ENCODE measurements at places on chromosomes 11 and 22.
A peak's percentile ranks its signal among the peaks of the same experiment; 100 is the strongest.

DNA sequence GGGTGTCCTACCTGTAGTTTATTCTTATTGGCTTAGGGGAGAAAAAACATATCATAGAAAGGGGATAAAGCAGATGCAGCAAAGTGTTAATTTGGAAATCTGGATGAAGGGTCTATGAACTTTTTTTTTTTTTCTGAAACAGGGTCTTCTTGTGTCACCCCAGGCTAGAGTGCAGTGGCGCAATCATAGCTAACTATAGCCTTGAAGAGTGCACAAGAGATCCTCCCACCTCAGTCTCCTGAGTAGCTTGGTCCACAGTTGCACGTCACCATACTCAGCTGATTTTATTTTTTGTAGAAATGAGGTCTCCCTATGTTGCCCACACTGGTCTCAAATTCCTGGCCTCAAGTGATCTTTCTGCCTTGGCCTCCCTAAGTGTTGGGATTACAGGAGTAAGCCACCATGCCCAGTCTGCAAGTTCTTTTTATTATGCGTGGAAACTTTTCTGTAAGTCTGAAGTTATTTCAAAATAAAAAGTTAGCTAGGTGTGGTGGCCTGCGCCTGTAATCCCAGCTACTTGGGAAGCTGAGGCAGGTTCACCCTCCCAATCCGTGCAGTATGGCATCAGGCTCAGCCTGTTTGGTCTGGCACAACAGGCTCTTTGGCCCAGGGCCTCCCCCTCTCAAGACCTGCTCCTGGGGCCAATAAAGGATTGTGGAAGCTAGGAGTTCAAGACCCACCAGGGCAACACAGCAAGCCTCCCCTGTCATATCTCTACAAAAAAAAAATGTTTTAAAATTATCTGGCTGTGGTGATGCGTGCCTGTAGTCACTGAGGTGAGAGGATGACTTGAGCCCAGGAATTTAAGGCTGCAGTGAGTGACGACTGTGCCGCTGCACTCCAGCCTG lies 111.9 kb downstream of the MED15 start:
- H3K4me3 ChIP-seq, result no peak overlapping the region
- no peaks in the 10 kb centered on the region for H3K27me3 ChIP-seq
- H3K27ac ChIP-seq, result no peak overlapping the region
- H3K36me3 ChIP-seq, result no peaks in the 10 kb centered on the region

DNA sequence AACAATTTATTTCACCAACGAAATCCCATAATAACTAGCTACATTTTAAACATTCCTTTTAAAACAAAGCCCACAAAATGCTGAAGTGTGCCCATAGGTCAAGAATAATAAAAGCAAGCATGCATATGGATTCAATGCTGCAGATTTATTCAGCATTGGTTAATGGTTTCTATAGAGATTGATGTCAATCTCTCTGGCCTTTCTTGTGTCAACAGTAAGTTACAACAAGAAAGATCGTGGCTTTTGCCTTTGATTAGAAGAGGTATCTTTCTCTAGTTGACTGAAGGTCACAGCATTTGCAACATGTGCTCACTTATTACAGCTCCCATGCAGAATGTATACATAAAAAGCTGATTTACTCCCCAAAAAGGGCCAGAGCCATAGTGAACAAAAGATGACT lies 1.4 kb upstream of the SOX6 start:
- H3K36me3 ChIP-seq, result no peaks in the 10 kb centered on the region
- no peak overlapping the region for H3K27ac ChIP-seq
- no peaks in the 10 kb centered on the region for H3K4me1 ChIP-seq
- DNase-seq, result no peak
- H3K27me3 ChIP-seq, result no peaks in the 10 kb centered on the region

DNA sequence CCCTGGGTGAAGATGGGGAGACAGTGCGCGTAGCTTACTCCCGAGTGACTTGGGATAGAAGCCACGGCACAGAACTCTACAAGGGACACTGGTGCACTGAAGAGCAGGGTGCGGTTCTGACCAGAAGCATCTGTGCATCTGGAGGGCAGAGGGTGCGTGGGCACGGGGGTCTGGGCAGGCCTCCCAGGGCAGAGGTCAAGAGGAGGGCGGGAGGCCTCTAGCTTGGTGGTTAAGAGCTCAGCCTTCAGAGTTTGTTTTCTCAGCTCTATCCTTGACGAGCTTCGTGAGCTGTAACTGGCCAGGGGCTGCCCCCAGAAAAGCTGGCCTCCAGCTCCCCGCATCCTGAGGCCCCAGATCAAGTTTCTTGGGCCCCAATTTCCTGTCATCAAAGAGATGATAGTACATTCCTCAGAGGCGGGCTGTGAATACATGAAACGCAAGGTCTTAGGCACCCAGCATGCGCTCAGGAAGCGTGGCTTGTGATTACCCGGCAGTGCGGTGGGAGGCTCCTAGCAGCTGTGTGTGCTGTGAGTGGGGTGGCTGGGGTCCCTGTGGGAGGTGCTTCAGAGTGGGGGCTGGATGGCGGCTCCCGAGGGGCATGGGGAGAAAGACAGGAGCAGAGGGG lies 6.0 kb upstream of the BID start:
- H3K36me3 ChIP-seq, result no peaks in the 10 kb centered on the region
- no peak overlapping the region for H3K4me3 ChIP-seq
- no peak for DNase-seq

GRCh38 chr11:87356428-87356827 lies 318.7 kb downstream of the TMEM135 start:
- DNase-seq, result no peak
- H3K4me3 ChIP-seq, result no peak overlapping the region
- no peaks in the 10 kb centered on the region for H3K27me3 ChIP-seq
- no peak overlapping the region for H3K27ac ChIP-seq

DNA sequence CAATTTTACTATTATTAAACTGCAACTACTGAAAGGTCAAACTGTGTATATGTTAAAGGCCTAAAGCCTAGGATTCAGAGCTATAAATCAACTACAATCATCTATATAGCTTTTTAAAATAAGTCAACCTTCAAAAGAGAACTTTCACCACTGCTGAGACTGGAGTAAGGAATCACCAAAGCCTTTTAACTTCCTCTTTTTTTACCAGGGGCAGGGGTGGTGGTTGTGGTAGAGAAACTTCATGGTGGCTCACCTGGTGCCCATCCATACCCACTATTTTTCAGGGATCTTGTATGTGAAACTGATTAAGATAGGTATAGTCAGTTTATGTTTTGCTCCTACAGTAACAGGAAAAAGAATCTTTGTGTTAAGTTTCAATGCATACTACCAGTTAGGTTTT lies 31.5 kb downstream of the TSG101 start:
- no peaks in the 10 kb centered on the region for H3K27me3 ChIP-seq
- no peak for DNase-seq
- peaks cover 8% of the 10 kb centered on the region for H3K36me3 ChIP-seq
- H3K4me1 ChIP-seq, result peaks cover 9% of the 10 kb centered on the region
- H3K4me3 ChIP-seq, result no peak overlapping the region

- no peaks in the 10 kb centered on the region for H3K36me3 ChIP-seq
- H3K4me1 ChIP-seq, result peaks cover 6% of the 10 kb centered on the region
- H3K27me3 ChIP-seq, result no peaks in the 10 kb centered on the region
- H3K27ac ChIP-seq, result no peak overlapping the region
These were observed 11.9 kb upstream of the MRPL11 start for GRCh38 chr11:66450560-66450959.

GRCh38 chr22:21876486-21877176 lies 9.2 kb upstream of the MAPK1 start:
- DNase-seq, result peak; percentile 26
- no peaks in the 10 kb centered on the region for H3K36me3 ChIP-seq
- H3K4me3 ChIP-seq, result no peak overlapping the region
- no peak overlapping the region for H3K27ac ChIP-seq
- no peaks in the 10 kb centered on the region for H3K4me1 ChIP-seq

DNA sequence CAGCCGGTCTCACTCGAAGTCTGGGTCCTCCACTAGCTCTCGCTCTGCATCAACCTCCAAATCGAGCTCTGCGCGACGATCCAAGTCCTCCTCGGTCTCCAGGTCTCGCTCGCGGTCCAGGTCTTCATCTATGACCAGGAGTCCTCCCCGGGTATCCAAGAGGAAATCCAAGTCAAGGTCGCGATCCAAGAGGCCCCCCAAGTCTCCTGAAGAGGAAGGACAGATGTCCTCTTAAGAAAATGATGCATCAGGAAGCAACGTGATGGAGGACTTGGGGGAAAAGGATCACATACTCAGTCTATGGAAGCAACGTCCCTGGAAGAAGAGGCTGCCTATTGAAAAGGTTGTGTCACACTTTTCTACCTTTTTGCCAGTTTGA lies 1.1 kb downstream of the SRSF8 start:
- peak overlapping the region; percentile 79 for H3K27ac ChIP-seq
- no peaks in the 10 kb centered on the region for H3K36me3 ChIP-seq
- no peaks in the 10 kb centered on the region for H3K27me3 ChIP-seq
- H3K4me1 ChIP-seq, result no peaks in the 10 kb centered on the region
- DNase-seq, result no peak

DNA sequence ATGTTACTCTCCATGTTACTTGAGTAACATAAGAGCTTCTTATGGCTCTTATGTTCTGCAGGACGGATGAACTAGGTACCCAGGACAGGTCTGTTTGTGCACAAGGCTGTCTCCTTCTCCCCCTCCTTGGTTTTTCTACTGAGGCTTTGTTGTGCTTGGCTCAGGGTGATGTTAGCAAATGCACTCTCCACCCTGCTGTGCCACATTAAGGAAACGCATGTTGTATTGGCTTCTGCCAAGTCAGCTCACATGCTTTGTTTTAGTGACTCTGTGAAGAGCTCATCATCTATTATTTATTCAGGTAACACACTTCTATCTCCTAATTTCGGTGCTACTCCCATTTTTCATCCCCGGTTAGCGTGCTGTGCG lies 108.3 kb downstream of the PTPRJ start:
- no peak overlapping the region for H3K4me3 ChIP-seq
- DNase-seq, result no peak
- no peaks in the 10 kb centered on the region for H3K27me3 ChIP-seq
- no peak overlapping the region for H3K27ac ChIP-seq
- H3K36me3 ChIP-seq, result no peaks in the 10 kb centered on the region

DNA sequence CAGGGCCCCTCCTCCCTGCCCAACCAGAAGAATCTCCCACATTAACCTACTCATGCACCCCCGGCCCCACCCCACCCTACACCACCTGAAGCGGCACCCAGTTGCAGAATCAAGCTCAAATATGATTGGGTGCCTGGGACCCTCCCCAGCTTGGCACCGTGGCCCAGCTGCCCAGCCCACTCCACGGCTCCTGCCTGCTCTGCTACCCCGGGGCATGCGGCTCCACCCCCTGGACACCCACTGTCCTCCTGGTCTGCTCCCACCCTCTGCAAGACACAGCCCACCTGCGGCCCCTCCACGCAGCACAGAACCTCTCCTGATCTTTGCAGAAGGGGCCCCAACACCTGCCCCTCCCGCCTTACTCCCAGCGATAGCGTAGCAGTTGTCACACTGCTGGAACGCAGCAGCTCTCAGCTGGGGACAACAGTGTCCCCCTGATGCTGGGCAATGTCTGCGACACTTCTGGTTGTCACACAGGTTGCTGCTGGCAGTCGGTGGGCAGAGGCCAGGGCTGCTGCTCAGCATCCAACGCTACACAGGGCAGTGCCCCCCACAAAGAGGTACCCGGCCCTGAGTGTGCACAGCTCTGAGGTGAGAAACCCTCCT lies 32.0 kb upstream of the TESMIN start:
- no peaks in the 10 kb centered on the region for H3K4me1 ChIP-seq
- H3K4me3 ChIP-seq, result no peak overlapping the region
- no peaks in the 10 kb centered on the region for H3K27me3 ChIP-seq

- no peak overlapping the region for H3K27ac ChIP-seq
- no peaks in the 10 kb centered on the region for H3K27me3 ChIP-seq
- H3K4me3 ChIP-seq, result no peak overlapping the region
- no peaks in the 10 kb centered on the region for H3K4me1 ChIP-seq
These were observed 34.4 kb downstream of the PRCP start for GRCh38 chr11:82865841-82866240.

GRCh38 chr11:131691181-131692041 lies 321.0 kb downstream of the NTM start:
- DNase-seq, result peak; percentile 36
- no peak overlapping the region for H3K4me3 ChIP-seq
- H3K4me1 ChIP-seq, result peaks cover 3% of the 10 kb centered on the region
- H3K27me3 ChIP-seq, result peaks cover 4% of the 10 kb centered on the region
- H3K27ac ChIP-seq, result no peak overlapping the region

DNA sequence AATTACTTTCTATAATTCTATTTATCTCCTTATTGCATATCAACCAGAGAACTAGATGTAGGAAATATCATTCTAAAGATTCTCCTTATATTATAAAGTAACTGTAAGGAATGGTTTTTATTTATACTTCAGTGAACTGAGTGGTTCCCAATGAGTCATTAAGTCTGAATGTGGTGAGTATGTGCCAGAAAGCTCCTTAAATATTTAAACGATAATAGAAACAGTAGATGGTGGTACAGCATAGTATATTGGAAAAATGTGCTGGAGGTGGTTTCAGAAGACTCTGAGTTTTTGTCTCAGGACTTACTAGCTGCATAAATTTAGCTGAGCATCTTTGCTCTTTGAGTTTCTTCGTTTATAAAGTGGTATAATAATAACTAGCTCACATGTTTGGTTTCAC lies 653.5 kb downstream of the FAM181B start:
- H3K27ac ChIP-seq, result no peak overlapping the region
- H3K27me3 ChIP-seq, result no peaks in the 10 kb centered on the region
- peak; percentile 43 for DNase-seq
- no peak overlapping the region for H3K4me3 ChIP-seq
- no peaks in the 10 kb centered on the region for H3K4me1 ChIP-seq

DNA sequence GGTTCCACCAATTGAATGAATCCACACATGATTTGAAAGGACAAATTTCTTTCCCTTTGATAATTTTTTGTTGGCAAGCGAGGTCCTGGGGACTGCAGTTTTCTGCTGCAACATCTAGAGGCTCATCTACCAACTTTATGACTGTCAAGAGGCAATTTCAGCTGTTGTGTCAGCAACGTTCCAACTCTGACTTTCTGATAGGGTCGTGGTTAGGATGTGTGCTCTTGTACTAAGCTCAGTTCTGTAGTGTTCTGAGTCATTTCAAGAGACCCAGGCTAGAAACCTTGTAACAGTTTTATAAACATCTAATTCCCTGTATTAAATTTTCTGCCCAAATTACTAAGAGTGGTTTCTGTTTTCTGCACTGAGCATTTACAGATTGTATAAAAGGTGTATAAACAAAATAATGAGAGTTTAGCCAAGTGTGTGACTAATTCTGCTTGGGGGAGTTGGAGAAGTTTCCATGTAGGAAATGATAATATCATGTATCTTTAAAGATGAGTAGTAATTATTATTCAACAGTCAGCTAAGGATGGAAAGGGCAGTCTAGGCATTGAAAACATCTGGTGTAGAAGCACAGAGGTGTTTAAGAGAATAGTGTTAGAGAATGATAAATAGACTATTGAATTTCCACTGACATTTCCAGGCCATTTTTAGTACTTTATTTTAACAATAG lies 72.2 kb downstream of the RBMXL2 start:
- no peak overlapping the region for H3K4me3 ChIP-seq
- H3K36me3 ChIP-seq, result no peaks in the 10 kb centered on the region
